ENCODE measurements at places on chromosomes 3 and 15.
A peak's percentile ranks its signal among the peaks of the same experiment; 100 is the strongest.

- DNase-seq: no peak
Measured at GRCh38 chr3:78434801-78435200, 1333.0 kb downstream of the ROBO1 start.

DNA sequence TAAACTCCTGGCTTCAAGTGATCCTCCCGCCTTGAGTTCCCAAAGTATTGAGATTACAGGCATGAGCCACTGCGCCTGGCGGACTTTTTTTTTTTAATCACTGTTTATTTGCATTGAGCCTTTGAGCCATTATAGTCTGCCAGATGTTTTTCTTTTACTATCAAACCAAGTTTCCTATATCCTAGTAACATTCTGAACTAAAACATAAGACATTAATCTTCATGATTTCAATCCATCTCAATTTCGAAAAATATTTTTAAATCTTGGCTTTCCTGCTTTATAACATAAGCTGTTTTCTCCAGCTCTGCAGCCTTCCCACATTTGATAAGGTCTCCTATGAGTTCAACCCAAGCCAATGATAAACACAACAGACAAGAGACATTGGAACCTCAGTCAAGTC, 75.4 kb downstream of the UMPS start:
- DNase-seq: no peak

DNA sequence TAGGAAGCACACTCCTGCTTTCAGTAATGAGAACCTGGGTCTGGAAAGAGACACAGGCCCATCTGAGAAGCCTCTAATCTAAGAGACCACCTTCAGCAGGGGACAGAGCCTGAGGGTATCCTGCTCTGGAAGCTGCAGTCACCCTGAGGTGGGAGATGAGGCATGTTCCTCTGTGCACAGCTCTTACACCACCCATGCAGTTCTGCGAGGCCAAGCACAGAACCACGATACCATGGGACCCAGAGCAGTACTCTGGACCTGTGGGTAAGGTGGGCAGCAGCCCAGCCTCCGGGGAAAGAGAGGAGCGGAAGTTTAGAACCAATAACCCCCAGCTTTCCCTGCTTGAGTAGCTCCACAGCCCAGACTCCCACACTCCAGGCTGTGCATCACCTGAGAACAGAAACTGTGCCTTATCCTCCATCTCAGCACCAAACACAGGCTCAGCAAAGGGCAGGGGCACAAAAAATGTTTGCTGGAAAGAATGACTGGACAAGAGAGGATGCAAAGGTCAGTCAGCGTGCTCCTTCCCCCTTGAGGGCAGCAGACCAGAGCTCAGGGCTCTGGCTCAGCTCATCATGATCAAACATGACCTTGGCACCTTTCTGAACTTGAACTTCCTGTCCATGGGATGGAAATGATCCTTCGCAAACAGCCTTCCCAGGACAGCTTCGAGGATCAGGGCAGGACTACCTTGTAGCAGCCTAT, 43.1 kb downstream of the RBPMS2 start:
- no peak for DNase-seq

DNA sequence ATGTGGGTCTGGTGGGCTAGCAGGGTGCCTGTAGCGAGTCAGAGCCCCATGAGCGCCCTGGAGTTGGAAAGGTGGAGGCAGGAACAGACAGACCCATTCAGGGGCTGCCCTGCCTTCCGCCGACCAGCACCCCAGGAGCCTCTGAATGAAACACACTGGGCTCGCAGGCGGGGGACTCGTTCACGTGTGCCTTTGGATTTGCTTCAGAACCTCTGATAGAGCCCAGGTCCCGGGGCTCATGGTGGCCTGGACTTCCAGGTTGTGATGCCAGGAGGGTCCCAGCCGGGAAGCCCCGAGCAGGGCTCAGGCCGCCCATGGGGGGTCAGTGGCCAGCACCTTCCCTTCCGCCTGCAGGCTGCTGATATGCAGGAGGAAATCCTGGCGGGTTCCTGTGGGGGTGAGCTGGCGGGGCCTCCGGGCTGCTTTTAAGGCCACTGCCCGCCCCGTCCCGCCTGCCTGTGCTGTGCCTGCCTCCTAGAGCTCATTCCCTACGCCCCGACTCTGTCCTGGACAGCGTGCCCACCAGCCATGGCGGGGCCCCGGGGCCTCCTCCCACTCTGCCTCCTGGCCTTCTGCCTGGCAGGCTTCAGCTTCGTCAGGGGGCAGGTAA, at the start of gene STAB1:
TSS of gene STAB1 (plus strand) at position 453 of the 610 bp plus-strand sequence. CDS start at position 529, 76 bp downstream.
- no peak for DNase-seq

- no peak for DNase-seq
Measured at GRCh38 chr15:74040109-74040850, 42.1 kb downstream of the GOLGA6A start.

DNA sequence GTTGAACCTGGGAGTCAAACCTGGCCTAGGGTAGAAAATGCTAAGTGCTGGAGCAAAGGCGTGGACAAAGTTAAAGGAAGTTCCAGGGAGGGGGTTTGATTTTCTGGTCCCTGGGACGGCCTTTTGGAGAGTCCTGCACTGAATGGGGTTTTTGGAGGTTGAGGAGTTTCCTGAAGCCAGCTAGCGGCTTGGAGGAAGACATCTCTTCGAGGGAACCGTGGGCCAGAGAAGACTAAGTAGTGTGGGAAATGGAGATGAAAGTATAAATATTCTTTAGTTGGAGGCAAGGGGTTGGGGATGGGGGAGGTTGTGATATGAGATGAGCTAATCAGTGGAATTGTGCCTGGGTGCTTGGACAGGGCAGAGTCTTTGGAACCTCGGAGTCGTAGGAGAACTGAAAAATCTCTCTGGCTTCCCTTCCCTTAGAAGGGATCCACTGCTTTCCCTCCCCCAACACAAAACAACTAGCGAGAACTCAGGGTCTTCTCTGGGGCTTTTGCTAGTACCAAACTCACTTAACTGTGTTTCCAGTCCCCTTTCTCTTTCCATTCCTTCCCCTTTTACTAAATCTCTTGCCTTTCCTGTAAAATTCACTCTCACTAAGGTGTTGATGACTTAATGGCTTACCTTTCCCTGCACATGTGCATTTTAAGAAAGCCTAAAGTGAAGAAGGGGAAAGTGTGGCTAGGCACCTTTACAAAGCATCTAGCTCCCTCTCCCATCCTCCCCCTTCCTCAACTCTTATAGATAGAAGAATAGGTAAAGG, 1.0 kb downstream of the LPP start:
- DNase-seq: no peak

- DNase-seq: no peak
Measured at GRCh38 chr3:177331203-177331835, 134.0 kb upstream of the TBL1XR1 start.

GRCh38 chr15:83571820-83572707, 81.9 kb upstream of the ADAMTSL3 start:
- DNase-seq: peak; percentile 12

DNA sequence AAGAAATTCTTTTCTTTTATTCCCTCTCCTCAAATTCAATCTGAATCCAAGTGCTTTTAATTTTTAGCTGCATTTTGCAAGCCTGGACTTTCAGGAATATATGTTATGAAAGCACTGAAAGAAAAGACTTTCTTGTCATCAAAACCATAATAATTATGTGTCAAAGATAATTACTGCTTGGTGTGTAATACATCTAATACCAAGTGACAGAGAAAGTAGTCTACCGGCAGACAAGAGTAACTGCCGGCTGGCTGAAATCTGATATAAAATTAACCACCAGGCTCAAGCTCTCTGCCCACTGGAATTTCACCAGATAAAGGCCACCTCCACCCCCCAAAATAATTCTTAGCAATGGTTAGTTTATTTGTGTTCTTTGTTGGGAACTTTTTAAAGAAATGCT, 220.9 kb upstream of the CDIN1 start:
- no peak for DNase-seq

- no peak for DNase-seq
Measured at GRCh38 chr3:151016478-151016795, 43.9 kb upstream of the CLRN1 start.

GRCh38 chr15:68601206-68602197, 22.7 kb downstream of the CORO2B start:
- no peak for DNase-seq

- no peak for DNase-seq
Measured at GRCh38 chr3:32405711-32406323, 14.2 kb downstream of the CMTM7 start.

DNA sequence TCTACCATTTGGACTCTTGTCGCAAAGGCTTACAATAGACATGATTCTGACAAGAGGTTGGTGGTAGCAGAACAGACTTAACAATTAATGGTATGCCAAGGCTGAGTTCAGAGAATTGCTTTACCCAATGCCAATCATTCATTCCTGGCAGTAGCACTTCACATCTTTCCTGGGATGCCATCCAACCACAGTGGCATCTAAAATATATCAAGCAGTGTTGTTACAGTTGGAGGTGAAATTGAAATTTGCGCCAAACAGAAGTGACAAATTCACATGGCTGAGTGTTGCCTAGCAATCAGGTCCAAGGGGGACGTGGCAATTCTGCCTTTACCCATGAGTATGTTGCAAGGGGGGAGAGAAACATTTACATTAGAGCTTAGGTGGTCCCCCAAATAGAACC, 21.0 kb upstream of the DPH6 start:
- no peak for DNase-seq

GRCh38 chr3:31947671-31948091, 33.4 kb downstream of the OSBPL10 start:
- no peak for DNase-seq

DNA sequence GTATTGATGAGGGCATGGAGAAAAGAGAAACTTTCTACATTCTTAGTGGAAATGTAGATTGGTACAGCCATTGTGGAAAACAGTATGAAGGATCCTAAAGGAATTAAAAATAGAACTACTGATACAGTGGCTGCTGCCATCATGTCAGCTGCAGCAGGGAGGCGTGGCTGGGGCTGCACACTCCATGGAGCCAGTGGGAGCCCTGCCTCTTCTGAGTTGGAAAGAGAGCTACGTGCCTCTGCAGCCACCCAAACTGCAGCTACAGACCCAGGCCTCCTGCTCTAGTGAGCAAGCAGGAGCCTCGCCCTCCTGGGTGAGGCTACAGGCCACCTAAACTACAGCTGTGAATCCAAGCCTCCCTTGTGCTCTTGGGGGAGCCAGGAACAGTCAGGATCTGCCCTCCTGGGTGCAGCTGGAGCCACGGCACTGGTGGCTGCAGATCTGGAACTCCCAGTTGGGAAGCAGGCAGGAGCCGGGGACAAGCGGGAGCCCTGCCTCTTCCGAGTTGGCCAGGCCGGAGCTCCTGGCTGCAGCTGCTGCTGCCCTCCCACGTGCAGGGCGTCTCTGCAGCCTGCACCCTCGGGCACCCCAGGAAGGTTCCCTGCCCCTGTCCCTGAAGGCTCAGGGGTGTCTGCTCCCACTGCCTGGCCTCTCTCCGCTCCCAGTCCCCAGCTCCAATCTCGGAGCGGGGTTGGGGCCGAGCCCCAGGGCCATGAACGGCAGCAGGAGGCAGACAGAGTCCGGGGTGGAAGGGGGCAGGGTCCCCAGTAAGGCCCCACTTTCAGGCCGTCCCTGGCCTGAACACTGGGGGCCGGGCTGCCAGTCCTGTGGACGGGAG, 64.5 kb downstream of the THBS1 start:
- no peak for DNase-seq

DNA sequence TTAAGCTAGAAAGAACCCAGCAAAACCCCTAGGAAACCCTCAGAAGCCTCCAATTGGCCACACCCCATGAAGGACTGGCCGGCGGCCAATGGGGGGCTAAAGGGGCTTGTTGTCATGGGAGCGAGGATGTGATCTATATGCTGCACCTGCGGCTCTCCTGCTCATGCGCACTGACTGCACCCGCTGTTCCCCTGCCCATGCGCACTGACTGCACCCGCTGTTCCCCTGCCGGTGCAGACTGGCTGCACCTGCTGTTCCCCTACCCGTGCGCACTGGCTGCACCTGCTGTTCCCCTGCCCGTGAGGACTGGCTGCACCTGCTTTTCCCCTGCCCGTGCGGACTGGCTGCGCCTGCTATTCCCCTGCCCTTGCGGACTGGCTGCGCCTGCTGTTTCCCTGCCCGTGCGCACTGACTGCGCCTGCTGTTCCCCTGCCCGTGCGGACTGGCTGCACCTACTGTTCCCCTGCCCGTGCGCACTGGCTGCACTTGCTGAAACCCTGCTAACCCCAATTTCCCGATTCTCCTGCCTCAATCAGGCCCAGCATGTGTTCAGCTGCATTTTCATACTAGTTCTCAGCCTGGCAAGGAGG, 16.8 kb upstream of the MCCC1 start:
- no peak for DNase-seq

DNA sequence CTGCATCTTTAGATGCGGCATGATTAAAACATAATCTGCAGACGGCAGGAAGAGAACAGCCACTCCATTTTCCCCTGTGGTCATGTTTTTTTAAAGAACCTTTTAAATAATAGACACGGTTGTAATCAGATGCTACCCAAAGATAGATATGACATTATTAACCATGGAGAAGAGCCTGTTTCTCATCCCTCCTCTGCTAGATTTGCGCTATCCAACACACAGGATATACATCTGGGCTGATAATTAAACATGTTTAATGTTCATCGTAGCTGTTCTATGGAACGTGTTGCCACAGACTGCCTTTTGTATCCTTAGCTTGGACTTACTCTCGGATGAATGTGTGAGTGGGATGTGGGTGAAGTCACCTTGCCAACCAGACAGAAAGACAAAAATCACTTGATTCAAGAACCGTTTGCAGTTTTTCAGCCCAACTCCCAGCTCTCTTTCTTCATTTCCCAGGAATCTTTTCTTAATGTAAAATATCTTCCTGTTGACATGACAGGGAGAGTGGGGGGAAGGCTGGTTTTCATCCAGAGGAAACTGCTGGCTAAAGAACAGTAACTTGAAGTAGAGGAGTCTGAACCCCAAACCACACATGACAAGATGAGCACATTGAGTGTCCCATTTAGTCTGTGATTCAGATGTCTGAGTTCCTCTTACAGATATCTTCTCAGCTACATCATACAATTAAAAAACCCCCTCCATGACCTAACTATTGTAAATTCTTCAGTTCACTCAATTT, 118.6 kb upstream of the PRICKLE2 start:
- no peak for DNase-seq

DNA sequence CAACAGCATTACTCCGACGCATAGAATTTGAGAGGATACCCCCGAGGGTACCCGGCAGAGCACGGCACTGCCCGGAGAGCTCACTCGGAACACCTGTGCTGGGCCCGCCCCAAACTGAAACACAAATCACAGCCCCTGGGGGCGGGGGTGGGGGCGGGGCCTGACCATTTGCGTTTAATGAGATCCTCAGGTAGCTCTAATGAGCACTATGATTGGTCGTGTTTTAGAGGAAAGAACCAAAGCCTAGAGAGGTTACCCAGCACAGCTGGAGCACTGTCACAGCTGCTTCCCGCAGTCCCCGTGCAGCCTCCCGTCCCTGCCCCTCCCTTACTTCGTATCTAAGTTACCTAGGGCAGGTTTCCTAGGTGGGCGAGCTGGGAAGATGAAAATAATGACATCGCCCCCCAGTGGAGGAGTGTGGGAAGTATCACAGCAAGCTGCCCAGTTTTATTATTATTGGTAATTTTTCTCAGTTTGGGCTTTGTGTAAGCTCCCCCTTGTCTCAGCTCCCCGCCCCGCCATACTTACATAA, 187.1 kb downstream of the PDE8A start:
- no peak for DNase-seq

DNA sequence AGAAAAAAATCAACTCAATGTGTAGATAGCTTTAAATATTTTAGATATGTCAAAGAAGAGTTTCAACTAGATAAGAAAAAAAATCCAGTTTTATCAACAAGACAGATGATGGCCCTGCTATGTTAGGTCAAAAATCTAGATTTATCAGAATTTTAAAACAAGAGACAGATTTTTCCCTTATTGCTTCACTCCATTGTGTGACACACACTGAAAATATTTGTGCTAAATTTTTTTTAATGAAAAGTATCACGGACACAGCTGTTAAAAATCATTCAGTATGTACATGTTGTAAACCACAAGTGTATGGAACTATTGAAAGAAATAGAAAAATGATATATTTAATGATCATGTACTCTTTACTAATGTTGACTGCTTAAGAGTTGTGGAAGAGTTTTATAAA, 43.6 kb downstream of the FOXB1 start:
- DNase-seq: no peak
